Vagina (tissue), 2 donors: ENCODE measurements at places on chromosomes 4 and X. TPM values are rescaled to one million over a fixed set of nuclear protein-coding genes. Genes with fewer than 3 reads are reported as not detected.

DNA sequence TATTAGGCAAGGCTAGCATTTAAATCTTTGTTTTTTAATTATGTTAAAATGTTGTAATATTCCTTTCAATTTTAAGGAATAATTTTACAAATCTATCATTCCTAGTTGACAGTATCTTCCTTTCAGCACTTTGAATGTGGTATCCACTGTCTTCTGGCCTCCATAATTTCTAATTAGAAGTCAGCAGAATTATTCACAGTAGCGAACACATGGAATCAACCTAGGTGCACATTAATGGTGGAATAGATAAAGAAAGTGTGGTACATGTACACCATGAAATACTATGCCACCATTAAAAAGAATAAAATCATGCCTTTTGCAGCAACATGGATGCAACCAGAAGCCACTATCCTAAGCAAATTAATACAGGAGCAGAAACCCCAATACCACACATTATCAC is 1887.8 kb downstream of the PCDH7 start:
- H3K27ac ChIP-seq, result no peak overlapping the region
- H3K36me3 ChIP-seq, result no peaks in the 10 kb centered on the region
- no peak for DNase-seq
- H3K27me3 ChIP-seq, result no peaks in the 10 kb centered on the region

DNA sequence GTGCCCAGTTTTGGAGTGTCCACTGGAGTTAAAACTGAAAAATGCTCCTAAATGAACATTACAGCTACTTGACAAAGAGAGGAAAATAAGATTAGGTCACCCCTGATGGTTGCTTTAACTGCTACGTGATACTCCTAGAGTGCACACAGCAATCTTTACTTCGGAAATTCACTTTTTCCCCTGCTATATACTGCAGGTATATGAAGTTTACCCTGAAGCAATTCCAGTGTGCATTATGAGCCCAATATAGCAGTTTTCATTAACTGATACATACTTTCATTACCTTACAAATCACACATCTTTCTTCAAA is 773 bp upstream of the ZNF827 start:
- H3K27ac ChIP-seq, result no peak overlapping the region
- peaks cover 8% of the 10 kb centered on the region for H3K4me1 ChIP-seq
- DNase-seq, result no peak
- H3K27me3 ChIP-seq, result no peaks in the 10 kb centered on the region
- peak overlapping the region; percentile 74 for H3K4me3 ChIP-seq
- no peaks in the 10 kb centered on the region for H3K36me3 ChIP-seq

DNA sequence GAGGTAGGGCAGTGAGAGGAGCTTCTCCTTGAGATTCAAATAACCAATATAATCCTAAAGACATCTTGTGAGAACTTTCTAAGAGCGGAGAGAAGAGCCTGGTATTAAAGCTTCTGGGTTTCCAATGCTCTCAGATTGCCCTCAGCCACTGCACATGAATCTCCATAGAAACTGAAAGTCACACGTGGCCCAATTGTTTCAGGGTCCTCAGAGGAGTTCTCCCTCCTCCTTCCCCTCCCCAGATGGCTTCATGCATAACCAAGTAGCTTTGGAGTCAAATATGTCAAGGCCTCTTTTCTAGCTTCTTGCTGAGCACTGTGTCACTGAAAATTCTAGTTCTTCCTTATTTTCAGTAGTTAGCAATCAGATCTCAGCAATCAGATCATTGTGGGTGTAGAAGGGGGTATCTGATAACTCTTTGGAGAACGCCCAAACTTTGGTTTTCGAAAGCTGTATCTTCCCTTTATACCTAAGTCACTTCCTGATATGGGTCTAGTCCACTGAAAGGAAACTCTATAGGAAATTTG is 2.2 kb downstream of the BTK start:
- H3K27me3 ChIP-seq, result no peaks in the 10 kb centered on the region
- no peak for DNase-seq
- no peak overlapping the region for H3K27ac ChIP-seq
- no peak overlapping the region for H3K4me3 ChIP-seq
- no peaks in the 10 kb centered on the region for H3K4me1 ChIP-seq
- no peaks in the 10 kb centered on the region for H3K36me3 ChIP-seq

- no peaks in the 10 kb centered on the region for H3K27me3 ChIP-seq
- H3K27ac ChIP-seq, result no peak overlapping the region
- H3K4me1 ChIP-seq, result no peaks in the 10 kb centered on the region
Observed at GRCh38 chr4:122346036-122346435, 32.8 kb upstream of the ADAD1 start.

GRCh38 chr4:92246384-92246783 is 57.4 kb upstream of the GRID2 start:
- no peak overlapping the region for H3K27ac ChIP-seq
- H3K36me3 ChIP-seq, result no peaks in the 10 kb centered on the region
- H3K4me1 ChIP-seq, result no peaks in the 10 kb centered on the region
- DNase-seq, result no peak
- no peak overlapping the region for H3K4me3 ChIP-seq

- no peak overlapping the region for H3K27ac ChIP-seq
- no peak for DNase-seq
- H3K27me3 ChIP-seq, result no peaks in the 10 kb centered on the region
- H3K36me3 ChIP-seq, result no peaks in the 10 kb centered on the region
Observed at GRCh38 chrX:139213241-139213709, 317.3 kb upstream of the F9 start.

- no peak for DNase-seq
- H3K27me3 ChIP-seq, result no peaks in the 10 kb centered on the region
- H3K27ac ChIP-seq, result no peak overlapping the region
- H3K4me3 ChIP-seq, result no peak overlapping the region
- no peaks in the 10 kb centered on the region for H3K36me3 ChIP-seq
Observed at GRCh38 chrX:83916525-83916924, 55.6 kb downstream of the CYLC1 start.

- no peak for DNase-seq
- peaks cover 88% of the 10 kb centered on the region for H3K4me1 ChIP-seq
- no peak overlapping the region for H3K27ac ChIP-seq
Observed at GRCh38 chr4:2485956-2486355, 17.1 kb downstream of the RNF4 start.

DNA sequence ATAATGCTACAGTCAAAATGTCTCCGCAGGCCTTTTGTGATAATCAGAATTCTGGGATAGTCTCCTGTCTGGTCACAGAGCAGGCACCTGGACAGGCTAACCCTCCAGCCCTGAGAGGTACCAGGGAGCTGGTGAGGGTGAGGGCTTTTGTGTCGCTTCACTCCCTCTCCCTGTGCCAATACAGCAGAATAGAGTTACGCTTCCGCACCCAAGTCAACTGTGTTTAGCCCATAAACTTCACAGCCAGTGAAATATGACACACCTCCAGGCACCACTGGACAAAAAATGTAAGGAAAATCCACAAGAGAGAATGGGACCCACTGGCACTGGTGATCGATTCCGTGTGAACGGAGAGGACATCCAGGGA is 1.3 kb downstream of the GAK start:
- no peak for DNase-seq
- peak overlapping the region; percentile 93 for H3K4me3 ChIP-seq
- H3K4me1 ChIP-seq, result peaks cover 53% of the 10 kb centered on the region
- no peaks in the 10 kb centered on the region for H3K27me3 ChIP-seq

DNA sequence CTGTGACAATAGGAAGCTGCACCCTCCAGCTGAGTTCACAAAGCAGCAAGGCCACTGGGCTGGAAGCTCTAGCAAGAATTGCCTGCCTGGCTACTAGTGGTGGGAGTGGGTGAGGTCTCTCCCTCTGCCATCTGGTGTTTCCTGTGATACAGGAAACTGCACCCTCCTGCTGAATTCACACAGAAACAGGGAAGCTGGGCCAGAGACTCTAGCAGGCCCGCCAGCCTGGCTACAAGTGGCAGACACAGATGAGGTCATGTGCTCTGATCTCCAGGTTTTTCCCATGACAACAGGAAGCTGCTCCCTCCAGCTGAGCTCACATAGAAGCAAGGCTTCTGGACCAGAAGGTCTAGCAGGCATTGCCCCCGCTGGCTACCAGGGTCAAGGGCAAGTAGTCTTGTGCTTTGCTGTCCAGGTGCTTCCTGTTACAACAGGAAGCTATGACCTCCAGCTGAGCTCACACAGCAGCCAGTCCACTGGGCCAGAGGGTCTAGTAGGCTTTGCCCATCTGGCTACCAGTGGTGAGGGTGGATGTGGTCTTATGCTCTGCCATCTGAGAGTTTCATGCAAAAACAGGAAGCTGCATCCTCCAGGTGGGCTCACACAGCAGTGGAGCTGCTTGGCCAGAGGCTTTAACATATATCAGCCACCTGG is 41.5 kb upstream of the ZXDA start:
- H3K27me3 ChIP-seq, result no peaks in the 10 kb centered on the region
- no peak overlapping the region for H3K27ac ChIP-seq
- DNase-seq, result no peak
- H3K36me3 ChIP-seq, result no peaks in the 10 kb centered on the region
- H3K4me1 ChIP-seq, result no peaks in the 10 kb centered on the region

DNA sequence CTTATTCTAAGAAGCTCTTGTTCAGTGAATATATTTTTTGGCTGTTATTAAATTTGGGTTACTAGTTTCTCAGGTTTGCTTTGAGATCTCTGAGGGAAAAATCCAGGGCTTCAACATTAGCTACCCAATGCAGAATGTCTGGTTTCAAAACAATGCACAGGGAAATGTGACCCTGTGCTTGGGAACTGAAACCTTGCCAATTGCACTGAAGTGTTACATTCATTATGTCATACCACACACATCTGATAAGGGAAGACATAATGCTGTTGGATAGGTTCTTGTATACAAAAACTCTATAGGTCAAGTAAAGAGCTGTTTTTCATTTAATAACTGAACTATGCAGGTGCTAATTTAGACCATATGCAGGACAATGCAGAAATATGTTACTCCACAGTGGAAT is 345.3 kb upstream of the BMP3 start:
- no peaks in the 10 kb centered on the region for H3K4me1 ChIP-seq
- no peak overlapping the region for H3K27ac ChIP-seq
- H3K27me3 ChIP-seq, result no peaks in the 10 kb centered on the region
- H3K36me3 ChIP-seq, result no peaks in the 10 kb centered on the region
- H3K4me3 ChIP-seq, result no peak overlapping the region
- no peak for DNase-seq

- no peaks in the 10 kb centered on the region for H3K36me3 ChIP-seq
- DNase-seq, result no peak
- no peak overlapping the region for H3K4me3 ChIP-seq
- no peaks in the 10 kb centered on the region for H3K27me3 ChIP-seq
- no peak overlapping the region for H3K27ac ChIP-seq
Observed at GRCh38 chr4:128320656-128321055, 33.0 kb upstream of the PGRMC2 start.

GRCh38 chr4:53545942-53546581 is 45.2 kb downstream of the LNX1 start:
- DNase-seq, result no peak
- H3K36me3 ChIP-seq, result no peaks in the 10 kb centered on the region
- peaks cover 12% of the 10 kb centered on the region for H3K4me1 ChIP-seq

DNA sequence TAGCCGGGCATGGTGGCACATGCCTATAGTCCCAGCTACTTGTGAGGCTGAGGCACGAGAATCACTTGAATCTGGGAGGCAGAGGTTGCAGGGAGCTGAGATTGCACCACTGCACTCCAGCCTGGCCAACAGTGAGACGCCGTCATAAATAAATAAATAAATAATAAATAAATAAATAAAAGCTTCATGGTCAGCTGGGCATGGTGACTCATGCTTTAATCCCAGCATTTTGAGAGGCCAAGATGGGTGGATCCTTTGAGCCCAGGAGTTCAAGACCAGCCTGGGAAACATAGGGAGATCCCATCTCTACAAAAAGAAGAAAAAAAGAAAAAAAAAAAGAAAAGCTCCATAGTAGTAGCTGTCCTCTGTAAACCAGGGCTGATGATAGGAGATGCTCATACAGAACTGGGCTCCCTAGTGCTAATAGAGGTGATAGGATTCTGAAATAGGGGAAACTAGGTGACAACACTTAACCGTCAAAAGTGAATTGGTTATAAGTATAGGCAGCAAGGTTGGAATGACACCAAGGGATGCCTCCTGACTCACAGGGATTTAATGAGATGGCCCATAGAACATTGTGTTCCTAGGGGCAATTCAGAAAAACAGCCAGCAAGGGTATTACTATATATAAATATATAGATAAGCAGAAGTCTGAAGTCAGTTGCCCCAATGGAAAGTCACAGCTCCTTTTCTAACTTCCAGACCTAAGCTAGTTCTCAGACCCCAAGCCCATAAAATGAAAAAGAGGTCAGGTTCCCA is 41.8 kb upstream of the ARHGEF6 start:
- no peaks in the 10 kb centered on the region for H3K36me3 ChIP-seq
- DNase-seq, result no peak
- H3K27ac ChIP-seq, result no peak overlapping the region
- H3K27me3 ChIP-seq, result no peaks in the 10 kb centered on the region
- H3K4me1 ChIP-seq, result no peaks in the 10 kb centered on the region
- H3K4me3 ChIP-seq, result no peak overlapping the region

DNA sequence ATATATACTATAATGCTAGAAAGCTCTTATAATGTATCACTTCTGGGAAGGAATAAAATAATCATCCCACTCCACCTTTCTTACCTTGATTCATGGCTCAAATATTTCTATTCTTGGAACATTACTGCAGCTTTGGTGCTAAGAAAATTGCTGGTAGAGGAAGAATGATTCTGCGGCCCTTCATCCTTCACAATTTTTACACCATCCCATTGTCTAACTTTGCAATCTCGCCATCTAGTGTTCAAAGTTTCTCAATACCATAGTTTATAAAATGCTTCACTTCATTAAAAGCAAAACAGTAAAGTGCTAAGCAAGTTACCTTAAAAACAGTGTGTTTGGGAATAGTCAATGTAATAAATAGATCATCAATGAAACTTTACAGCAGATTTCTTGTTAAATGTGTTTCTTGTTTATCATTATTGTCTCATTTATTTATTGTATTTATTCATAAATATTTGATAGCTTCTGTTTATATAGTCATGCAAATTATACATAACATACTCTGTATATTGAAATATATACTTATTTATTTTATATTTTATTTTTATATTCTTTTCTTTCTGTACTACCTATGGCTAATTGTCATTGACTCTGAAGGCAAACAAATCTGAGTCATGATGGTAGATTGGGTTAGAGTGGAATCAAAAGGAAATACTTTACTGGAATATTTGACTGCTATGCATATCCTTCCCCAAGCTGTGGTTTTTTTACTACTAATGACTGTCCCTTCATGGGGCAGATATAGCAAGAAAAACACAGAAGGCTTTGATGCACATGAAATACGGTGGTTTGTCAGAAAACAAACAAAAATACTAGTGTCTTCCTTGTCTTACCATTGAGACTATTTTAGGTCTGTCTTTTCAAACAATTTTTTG is 390.7 kb downstream of the MAPK10 start:
- H3K27me3 ChIP-seq, result no peaks in the 10 kb centered on the region
- H3K27ac ChIP-seq, result no peak overlapping the region
- no peaks in the 10 kb centered on the region for H3K36me3 ChIP-seq
- DNase-seq, result no peak
- peaks cover 13% of the 10 kb centered on the region for H3K4me1 ChIP-seq

GRCh38 chr4:146278986-146279385 is 64.6 kb downstream of the REELD1 start:
- DNase-seq, result no peak
- no peak overlapping the region for H3K27ac ChIP-seq
- H3K4me3 ChIP-seq, result no peak overlapping the region
- peaks cover 8% of the 10 kb centered on the region for H3K4me1 ChIP-seq
- H3K27me3 ChIP-seq, result no peaks in the 10 kb centered on the region

GRCh38 chr4:117817301-117817700 is 217.0 kb upstream of the NDST3 start:
- no peaks in the 10 kb centered on the region for H3K4me1 ChIP-seq
- DNase-seq, result no peak
- no peaks in the 10 kb centered on the region for H3K36me3 ChIP-seq
- H3K27ac ChIP-seq, result no peak overlapping the region
- H3K27me3 ChIP-seq, result no peaks in the 10 kb centered on the region

The SASH3 gene
- total RNA-seq, result 14.0 TPM

The SOD3 gene
- 280 TPM for total RNA-seq

The GRIA2 gene
- total RNA-seq, result 0.49 TPM

The FRMD7 gene
- not detected for total RNA-seq

The GPRASP1 gene
- total RNA-seq, result 12.8 TPM

The LONRF3 gene
- 9.8 TPM for total RNA-seq

The TMSB15B gene
- total RNA-seq, result 7.9 TPM

The GABRE gene
- total RNA-seq, result 176 TPM

The CLDN22 gene
- not detected for total RNA-seq
